MCF 10A (cell line): ENCODE measurements at places on chromosomes 3 and 15.

DNA sequence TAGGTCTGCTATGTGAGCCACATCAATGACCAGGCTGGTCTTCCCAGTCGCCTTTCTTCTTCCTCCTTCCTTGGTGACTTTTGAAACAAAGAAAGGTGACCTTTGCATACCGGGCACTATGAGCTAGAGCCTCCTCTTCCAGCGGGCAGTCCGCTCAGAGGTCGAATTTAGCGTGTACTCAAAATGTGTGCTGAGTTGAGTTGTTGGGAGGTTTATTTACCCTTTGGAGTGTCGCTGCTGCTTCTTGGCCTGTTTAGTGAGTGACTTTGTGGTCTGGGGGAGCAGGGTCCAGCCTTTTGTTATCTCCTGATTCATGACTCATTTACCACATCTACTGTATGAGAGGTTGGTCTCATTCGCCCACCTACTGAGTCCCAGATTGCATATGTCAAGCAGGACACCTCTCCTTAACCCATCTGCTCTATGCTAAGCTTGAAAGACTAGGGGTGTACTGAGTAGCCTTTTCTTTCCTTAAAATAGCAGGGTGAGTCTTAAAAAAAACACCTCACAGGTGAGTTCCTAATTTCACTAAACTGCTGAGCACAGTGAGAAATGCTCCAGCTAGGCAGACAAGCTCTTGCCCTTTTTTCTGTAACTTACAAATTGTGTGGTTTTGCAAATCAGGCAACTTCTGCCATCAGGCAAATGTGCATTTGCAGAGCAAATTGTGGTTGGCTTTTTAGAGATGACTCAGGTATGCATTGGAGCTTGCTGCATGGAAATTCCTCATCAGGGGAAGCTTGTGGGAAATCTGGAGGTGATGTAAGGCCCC, 3.2 kb upstream of the SIAH2 start:
- no peak for DNase-seq

- DNase-seq, result peak; percentile 97
Measured at GRCh38 chr3:39146611-39147591, 6.5 kb downstream of the CSRNP1 start.

DNA sequence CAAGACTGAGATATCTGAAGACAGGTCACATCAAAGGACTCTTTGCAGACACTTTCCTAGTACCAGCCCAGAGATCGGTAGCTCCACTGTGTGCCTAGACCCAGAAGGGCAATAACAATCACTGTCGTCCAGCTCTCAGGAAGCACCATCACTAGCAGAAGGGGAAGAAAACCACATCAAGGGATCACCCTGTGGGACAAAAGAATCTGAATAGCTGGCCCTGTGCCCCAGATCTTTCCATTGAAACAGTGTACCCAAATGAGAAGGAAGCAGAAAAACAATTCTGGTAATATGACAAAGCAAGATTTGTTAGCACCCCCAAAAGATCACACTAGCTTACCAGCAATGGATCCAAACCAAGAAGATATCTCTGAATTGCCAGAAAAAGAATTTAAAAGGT, 404.4 kb upstream of the NECTIN3 start:
- no peak for DNase-seq

DNA sequence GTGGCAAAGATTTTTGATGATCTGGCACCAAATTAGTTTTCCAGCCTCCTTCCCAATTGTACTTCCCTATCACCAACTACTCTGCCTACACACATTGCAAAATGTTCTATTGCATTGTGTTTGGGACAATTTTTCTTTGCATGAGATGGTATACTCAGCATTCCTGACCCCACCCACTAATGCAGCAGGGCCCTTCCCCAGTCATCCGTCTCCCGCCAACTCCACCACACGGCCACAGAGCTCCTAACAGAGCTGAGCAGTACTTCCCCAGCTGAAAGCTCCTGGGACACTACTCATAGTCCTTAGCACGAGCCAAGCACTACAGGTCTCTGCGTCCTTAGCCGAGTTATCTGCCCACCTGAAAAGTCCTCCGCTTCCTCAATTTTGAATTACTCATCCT, 34.2 kb downstream of the TXNRD3 start:
- peak; percentile 49 for DNase-seq

- DNase-seq, result no peak
Measured at GRCh38 chr3:54630101-54630623, 297.7 kb downstream of the LRTM1 start.

DNA sequence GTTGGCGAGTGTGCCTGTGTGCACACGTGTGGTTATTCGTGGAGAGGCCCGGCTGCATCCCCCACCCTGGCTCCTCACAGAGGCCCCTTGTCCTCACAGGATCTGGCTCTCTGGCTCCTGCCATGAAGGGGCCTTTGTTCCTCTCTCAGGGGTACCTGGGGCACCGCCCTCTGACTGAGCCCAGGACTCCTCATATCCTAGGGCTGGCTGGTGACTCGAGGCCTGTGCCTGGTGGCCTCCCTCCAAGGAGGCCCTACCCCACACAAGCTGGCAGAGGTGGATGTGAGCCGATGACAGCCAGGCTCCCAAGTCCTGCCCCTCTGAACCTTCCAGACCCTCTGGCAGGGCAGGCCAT, 10.0 kb downstream of the PRKCD start:
- no peak for DNase-seq

DNA sequence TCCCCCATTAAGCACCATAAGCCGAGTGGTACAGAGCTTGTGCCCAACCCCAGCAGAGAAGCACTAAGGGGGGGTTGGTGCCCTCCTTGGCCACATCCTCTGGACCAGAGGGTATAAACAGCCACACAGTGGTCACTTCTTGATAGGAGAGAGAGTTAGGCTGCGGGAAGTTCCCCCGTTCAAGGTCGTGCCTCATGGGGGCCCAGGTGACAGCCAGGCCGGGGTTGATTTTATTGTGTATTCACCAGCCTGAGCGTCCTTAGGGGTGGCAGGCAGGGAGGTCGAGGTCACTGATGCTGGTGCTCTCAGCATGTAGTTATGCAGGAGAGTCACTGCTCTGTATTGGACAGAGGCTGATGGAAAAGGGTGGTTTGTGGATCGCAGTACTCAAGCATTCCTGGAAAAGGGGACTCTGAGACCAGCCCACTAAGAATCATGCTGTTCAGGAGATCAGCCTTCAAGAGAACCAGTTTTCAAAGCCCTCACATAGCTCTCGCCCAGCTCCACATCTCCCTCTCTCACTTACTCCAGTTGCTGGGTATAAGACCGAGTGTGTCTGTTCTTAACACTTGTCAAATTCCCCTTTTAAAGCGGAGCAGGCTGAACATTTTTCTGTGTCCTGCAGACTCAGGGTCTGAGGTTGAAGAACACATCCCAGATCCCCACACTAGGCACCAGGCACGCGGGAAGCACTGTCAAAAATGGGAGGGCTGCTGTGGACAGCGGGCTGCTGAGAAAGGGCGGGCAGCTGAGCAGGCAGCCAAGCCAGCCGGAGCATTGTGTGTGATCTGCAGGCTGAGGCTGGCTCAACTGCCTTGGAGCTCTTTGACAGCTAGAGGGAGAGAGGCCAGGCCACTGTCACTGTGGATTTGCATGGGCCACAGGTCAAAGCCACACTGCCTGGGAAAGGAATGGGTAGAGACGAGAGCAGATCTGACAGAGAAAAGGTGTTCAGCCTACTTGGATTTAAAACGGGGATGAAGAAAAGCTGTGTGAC, 279.3 kb upstream of the LRRFIP2 start:
- DNase-seq, result no peak

DNA sequence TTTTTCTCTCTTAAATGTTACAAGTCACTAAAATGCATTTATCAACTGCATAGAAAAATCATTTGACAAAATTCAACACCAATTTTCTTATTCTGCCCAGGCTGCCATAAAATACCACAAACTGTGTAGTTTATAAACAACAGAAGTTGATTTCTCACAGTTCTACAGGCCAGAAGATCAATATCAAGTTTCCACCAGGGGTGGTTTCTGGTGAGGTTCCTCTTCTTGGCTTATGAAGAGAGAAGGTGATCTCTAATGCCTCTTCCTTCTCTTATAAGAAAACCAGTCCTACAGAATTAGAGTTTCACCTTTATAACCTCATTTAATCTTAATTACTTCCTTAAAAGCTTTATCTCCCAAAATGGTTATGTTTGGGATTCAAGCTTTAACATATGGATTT, 10.9 kb upstream of the CD200R1L start:
- DNase-seq, result no peak

DNA sequence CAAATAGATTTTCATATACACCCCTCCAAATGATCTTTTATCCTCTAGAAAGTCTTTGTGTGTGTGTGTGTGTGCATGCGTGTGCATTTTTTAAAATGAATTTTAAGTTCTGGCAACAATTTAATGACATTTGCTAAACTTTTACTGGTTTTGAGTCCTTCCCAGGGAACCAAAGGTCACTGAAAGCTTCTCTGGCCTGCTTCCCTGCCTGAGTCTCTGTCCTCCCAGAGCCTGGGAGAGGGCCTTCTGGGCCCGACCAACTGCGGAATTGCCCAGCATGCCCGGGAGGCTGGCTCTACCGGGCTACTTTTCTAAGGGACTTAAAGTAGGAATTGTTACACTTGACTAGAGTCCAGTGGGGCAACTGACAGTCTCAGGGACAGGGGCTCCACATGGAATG, 7.4 kb upstream of the RBPMS2 start:
- DNase-seq, result no peak

DNA sequence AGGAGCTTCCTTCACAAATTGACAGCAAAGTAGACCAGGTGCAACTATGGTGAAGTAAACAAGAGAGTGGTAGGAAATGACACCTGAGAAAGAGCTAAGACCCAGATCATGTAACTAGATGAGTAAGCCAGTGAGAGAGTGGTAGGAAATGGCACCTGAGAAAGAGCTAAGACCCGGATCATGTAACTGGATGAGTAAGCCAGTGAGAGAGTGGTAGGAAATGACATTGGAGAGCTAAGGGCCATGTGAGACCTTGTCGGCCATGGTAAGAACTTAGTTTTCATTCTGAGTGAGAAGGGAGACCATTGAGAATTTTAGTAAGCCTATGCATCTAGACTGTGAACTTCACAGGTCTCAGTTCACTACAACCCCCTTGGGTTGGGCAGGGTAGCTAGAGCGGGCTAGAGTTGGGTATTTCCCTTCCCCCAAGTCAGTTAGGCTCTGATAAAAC, 5.4 kb upstream of the SENP7 start:
- DNase-seq, result peak; percentile 59

- peak; percentile 63 for DNase-seq
Measured at GRCh38 chr3:79521221-79521848, 246.5 kb downstream of the ROBO1 start.

GRCh38 chr15:36814105-36814504, 234.7 kb downstream of the CDIN1 start:
- DNase-seq, result no peak

DNA sequence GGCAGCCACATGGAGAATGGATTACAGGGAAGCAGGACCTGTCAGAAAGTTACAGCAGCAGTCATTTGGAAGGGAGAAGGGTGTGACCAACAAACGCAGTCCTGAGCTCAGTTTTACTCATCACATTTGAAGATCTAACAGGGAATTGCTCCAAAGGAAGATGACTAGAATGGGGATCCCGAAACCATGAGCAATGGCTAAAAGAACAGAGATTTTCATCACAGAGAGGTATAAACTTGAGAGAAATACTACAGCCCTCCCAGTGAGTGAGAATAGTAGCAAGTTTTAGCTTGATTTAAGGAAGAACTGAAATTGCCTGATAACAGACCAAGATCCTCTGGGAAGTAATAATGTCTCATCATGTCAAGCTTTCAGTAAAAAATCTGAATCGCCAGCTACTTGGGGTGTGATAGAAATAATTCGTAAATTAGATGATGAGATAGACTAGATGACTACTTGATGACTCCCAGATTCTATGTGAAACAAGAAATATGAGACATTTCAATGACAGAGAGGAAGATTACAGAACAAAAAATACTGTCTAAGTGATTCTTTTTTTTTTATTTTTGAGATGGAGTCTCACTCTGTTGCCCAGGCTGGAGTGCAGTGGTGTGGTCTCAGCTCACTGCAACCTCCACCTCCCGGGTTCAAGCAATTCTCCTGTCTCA, 16.9 kb downstream of the CD47 start:
- no peak for DNase-seq

GRCh38 chr3:129626744-129627349, 20.4 kb upstream of the PLXND1 start:
- DNase-seq, result peak; percentile 86

- DNase-seq, result no peak
Measured at GRCh38 chr3:121517953-121518655, 27.7 kb downstream of the POLQ start.

DNA sequence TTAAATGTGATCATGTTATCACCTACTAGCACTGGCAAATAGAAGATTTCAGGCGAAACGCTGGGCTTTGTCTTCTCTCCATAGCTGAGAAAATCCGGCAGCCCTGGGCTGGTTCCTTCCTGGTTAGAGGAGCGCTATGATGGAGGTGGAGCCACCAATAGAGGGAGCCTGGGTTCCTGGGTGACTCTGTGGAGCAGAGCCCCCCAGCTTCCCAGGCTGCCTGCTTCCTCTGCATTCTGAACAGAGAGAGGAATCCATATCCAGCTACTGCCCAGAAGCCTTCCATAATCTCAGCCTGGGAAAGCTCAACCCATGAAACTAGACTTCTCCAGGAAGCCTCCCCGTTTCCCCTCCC, 32.6 kb upstream of the IQSEC1 start:
- DNase-seq, result no peak

GRCh38 chr15:77475001-77475400, 54.3 kb downstream of the HMG20A start:
- no peak for DNase-seq

- DNase-seq, result no peak
Measured at GRCh38 chr3:167710552-167710951, 24.1 kb downstream of the PDCD10 start.

DNA sequence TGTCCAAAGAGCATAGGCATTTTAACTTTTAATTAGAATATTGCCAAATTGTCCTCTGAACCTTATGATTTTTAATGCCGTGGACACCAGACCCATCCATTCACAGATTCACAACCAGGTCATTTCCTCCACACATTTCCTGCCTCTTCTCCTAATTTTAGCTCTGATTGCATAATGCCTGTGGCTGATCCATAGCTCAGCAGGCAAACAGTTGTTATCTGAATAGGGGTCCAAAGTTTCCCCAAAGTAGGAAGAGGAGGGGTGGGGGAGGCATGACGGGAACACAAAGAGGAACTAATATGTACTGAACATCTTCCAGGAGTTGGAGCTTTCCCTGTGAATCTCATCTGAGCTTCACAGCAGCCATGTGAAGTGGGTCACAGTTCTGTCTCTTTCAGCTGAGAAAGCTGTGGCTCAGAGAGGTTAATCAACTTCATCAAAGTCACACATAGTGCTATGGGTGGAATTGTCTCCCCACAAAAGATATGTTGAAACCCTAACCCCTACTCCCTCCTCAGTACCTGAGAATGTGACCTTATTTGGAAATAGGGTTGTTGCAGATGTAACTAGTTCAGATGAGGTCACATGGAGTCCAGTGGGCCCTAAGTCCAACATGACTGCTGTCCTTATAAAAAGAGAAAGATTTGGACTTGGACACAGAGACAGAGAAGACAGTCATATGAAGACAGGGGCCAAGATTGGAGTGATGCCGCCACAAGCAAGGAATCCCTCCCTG, 106.7 kb upstream of the AGBL1 start:
- DNase-seq, result no peak

DNA sequence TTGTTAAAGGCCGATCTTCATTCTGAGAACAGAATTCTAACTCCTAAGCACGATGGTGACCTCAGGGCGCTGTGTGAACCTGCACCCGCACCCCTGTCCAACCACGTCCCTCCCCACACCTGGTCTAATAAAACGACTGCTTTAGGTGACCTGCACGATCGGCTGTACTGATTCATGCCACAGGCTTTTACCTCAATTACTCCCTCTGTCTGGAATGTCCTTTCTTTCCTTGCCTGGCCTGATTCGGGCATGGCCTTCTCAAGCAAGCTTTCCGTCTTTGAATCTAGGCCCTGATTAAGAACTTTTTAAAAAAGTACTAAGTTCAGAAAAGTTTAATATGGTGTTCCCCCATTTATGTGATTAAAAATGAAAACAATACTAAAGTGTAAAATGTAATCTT, 842 bp upstream of the U2SURP start:
- peak; percentile 24 for DNase-seq
